ENCODE measurements at places on chromosomes 6 and 20. TPM values are rescaled to one million over a fixed set of nuclear protein-coding genes. Genes with fewer than 3 reads are reported as not detected.

DNA sequence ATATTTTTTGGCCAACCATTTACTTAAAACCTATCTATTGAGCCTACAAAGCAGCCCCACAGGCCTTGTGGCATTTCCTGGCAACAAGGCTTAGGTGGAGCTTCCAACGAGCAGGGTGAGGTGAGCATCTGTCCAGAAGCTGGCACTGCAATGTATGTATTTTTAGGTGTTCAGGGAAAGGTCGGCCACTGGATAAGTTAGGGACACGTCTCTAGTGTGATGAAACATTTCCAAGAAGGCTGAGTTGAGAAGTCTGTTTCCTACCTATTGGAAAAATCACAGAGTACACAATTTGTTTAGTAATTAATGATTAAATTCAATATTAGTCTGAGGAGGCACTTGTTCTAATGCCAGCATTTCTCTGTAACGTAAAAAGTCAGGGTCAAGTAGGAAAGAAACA, 17.8 kb upstream of the RCAN2 start:
- no peak for DNase-seq
- H3K4me1 ChIP-seq, result no peaks in the 10 kb centered on the region
- no peak overlapping the region for H3K4me3 ChIP-seq

DNA sequence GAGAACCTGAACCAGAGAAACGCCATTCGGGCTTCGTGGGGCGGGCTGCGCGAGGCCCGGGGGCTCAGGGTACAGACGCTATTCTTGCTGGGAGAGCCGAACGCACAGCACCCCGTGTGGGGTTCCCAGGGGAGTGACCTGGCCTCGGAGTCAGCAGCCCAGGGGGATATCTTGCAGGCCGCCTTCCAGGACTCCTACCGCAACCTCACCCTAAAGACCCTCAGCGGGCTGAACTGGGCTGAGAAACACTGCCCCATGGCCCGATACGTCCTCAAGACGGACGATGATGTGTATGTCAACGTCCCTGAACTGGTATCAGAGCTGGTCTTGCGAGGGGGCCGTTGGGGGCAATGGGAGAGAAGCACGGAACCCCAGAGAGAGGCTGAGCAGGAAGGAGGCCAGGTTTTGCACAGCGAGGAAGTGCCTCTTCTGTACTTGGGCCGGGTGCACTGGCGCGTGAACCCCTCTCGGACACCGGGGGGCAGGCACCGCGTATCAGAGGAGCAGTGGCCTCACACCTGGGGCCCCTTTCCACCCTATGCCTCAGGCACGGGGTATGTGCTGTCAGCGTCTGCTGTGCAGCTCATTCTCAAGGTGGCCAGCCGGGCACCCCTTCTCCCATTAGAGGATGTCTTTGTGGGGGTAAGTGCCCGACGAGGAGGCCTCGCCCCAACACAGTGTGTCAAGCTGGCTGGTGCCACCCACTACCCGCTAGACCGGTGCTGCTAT, 904 bp downstream of the B3GALT4 start:
- no peak for DNase-seq
- H3K27ac ChIP-seq, result peak overlapping the region; percentile 87
- H3K4me1 ChIP-seq, result peaks cover 36% of the 10 kb centered on the region

GRCh38 chr6:134686071-134686470, 263.8 kb downstream of the ALDH8A1 start:
- H3K4me3 ChIP-seq, result no peak overlapping the region
- no peak for DNase-seq
- H3K27me3 ChIP-seq, result no peaks in the 10 kb centered on the region
- no peak overlapping the region for H3K27ac ChIP-seq
- peaks cover 8% of the 10 kb centered on the region for H3K4me1 ChIP-seq

DNA sequence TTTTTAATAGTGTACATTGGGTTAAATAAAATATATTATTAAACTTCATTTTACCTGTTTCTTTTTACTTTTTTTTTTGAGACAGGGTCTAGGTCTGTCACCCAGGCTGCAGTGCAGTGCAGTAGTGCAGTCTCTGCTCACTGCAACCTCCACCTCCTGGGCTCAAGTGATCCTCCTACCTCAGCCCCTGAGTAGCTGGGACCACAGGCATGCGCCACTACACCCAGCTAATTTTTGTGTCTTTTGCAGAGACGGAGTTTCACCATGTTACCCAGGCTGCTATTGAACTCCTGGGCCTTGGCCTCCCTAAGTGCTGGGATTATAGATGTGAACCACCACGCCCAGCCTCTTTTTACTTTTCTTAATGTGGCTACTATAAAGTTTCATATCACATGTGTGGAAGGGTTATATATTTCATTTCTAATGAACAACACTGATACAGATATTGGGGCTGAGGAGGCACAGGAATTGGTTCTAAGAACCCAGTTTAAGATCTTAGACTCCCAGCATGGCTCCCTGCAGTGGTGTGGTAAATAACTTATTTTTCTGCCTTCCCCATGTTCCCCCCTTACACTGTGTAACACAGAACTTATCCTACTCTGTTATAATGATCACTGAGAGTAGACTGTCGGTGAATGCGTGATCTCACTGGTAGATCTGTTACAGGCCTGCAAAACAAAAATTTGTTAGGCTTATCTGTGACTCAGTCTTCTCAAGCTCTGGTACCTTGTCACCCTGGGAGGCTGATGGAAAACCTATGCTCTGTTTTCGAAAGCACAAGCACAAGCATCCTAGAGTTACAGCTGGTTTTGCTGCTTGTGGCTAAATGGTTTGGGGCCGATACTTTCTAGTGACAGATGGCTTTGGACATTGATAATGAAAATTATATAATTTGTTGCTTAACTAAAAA, 5.8 kb upstream of the ATXN1 start:
- no peak for DNase-seq
- H3K4me3 ChIP-seq, result no peak overlapping the region
- no peaks in the 10 kb centered on the region for H3K36me3 ChIP-seq

GRCh38 chr6:1187293-1188131, 124.4 kb upstream of the FOXQ1 start:
- no peaks in the 10 kb centered on the region for H3K27me3 ChIP-seq
- no peaks in the 10 kb centered on the region for H3K36me3 ChIP-seq
- H3K4me1 ChIP-seq, result no peaks in the 10 kb centered on the region

- no peaks in the 10 kb centered on the region for H3K36me3 ChIP-seq
- no peaks in the 10 kb centered on the region for H3K27me3 ChIP-seq
- H3K4me3 ChIP-seq, result no peak overlapping the region
- DNase-seq, result no peak
Observed at GRCh38 chr6:107689190-107689589, 134.9 kb downstream of the SCML4 start.

- no peak overlapping the region for H3K27ac ChIP-seq
- H3K4me1 ChIP-seq, result peaks cover 32% of the 10 kb centered on the region
- no peak for DNase-seq
- H3K27me3 ChIP-seq, result no peaks in the 10 kb centered on the region
- peaks cover 3% of the 10 kb centered on the region for H3K36me3 ChIP-seq
- H3K4me3 ChIP-seq, result no peak overlapping the region
Observed at GRCh38 chr20:36149469-36149868, 5.1 kb upstream of the EPB41L1 start.

- H3K36me3 ChIP-seq, result no peaks in the 10 kb centered on the region
- H3K27me3 ChIP-seq, result no peaks in the 10 kb centered on the region
- H3K27ac ChIP-seq, result no peak overlapping the region
- H3K4me1 ChIP-seq, result no peaks in the 10 kb centered on the region
Observed at GRCh38 chr6:2687456-2687855, 63.3 kb downstream of the MYLK4 start.

GRCh38 chr6:29995340-29995777, 53.0 kb downstream of the HLA-A start:
- H3K27ac ChIP-seq, result no peak overlapping the region
- no peak for DNase-seq
- H3K27me3 ChIP-seq, result no peaks in the 10 kb centered on the region
- H3K4me3 ChIP-seq, result no peak overlapping the region

DNA sequence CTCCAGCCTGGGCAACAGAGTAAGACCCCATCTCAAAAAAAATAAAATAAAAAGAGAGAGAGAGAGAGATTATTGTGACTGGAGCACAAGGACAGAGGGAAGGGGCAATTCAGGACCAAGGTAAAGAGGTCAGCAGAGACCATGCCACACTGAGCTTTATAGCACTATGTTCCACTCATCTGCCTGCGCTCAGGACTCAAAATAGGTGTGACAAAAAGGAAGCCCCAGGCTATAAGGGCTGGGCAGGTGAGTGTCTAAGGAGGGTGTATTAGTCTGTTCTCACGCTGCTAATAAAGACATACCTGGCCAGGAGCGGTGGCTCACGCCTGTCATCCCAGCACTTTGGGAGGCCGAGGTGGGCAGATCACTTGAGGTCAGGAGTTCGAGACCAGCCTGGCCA, 23.1 kb upstream of the SRSF6 start:
- H3K36me3 ChIP-seq, result no peaks in the 10 kb centered on the region
- no peak overlapping the region for H3K4me3 ChIP-seq
- no peaks in the 10 kb centered on the region for H3K27me3 ChIP-seq
- peaks cover 4% of the 10 kb centered on the region for H3K4me1 ChIP-seq
- DNase-seq, result no peak

DNA sequence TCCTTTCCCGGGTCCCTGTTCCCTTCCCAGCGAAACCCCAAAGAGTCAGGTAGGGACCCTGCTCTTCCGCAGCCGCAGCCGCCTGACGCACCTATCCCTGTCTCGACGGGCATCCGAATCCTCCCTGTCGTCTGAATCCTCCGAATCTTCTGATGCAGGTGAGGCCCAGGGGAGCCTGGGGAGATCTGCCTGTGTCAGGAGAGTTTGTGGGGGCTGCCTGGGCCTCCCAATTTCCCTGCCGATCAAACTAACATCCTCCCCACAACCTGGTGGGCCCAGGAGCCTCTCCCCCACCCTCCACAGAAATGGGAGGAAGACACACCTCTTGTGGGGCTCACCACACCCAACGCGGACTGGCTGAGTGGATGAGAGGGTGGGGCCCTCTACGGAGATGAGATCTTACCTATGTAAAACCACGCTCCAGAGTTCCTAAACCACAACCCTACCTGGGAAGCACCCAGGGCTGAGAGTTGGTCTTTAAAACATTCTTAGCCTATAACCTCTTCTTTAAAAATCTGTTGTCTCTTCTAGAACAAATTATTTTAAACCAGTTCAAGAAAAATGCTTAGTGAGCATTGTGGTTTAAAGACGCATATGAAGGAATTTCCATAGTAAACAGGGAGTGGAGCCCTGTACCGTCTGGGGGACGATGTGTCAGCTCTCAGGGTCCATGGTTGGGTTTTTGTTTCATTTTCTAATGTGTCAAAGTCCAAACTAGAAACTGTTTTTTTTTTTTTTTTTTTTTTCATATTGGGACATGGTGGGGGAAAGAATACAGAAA, 1.7 kb downstream of the CDC25B start:
- peaks cover 35% of the 10 kb centered on the region for H3K36me3 ChIP-seq
- DNase-seq, result no peak
- peaks cover 64% of the 10 kb centered on the region for H3K4me1 ChIP-seq
- no peaks in the 10 kb centered on the region for H3K27me3 ChIP-seq
- peak overlapping the region; percentile 40 for H3K4me3 ChIP-seq
- peak overlapping the region; percentile 18 for H3K27ac ChIP-seq

GRCh38 chr20:63471981-63472831, at the start of gene KCNQ2:
Gene KCNQ2, minus strand, starts transcription at chr20:63472655. Its CDS starts 192 bp downstream, at chr20:63472463.
- peaks cover 25% of the 10 kb centered on the region for H3K27me3 ChIP-seq
- no peak for DNase-seq
- peaks cover 70% of the 10 kb centered on the region for H3K4me1 ChIP-seq
- peak within 1 kb of the TSS; percentile 40 for H3K4me3 ChIP-seq
- H3K36me3 ChIP-seq, result peaks cover 24% of the 10 kb centered on the region

DNA sequence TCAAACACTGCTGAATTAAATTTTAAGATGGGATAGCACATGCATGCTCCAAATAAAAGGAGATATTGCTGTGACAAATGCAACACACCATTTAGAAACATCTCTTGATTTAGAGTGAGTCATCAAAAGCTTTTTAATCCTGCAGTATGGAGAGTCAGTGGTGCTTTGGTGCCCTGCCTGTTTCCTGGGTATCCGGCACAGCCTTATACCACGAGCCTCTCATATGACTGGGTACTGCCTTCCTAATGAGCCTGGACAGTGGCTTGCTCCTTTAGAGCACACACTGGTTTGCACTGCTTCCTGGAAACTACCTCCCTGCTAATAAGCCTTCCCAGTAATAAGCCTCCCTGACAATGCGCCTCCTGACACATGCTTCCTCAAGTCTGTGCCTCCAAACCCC, 65.3 kb upstream of the KCNK16 start:
- no peaks in the 10 kb centered on the region for H3K36me3 ChIP-seq
- peak overlapping the region; percentile 6 for H3K27ac ChIP-seq
- no peaks in the 10 kb centered on the region for H3K27me3 ChIP-seq

DNA sequence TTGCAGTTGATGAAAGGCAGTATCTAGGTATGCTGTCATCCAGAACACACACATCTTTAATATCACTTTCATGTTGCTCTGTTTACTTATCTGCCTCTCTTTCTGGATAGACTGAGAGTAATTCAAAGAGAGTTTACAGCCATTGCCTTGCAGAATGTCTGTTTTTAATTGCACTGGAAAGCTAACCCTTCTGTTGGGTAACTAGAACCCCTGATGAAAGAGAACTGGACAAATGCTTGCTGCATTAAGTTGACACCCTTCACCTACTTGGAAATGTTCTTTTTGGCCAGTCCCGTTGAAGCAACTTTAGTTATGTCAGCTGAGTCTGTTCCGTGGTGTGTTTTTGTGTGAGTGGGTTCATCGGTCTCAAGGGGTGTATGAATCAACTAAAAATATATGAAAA, 383.8 kb upstream of the CITED2 start:
- H3K4me3 ChIP-seq, result no peak overlapping the region
- no peak overlapping the region for H3K27ac ChIP-seq
- H3K36me3 ChIP-seq, result no peaks in the 10 kb centered on the region
- H3K4me1 ChIP-seq, result no peaks in the 10 kb centered on the region
- no peaks in the 10 kb centered on the region for H3K27me3 ChIP-seq

GRCh38 chr6:66496659-66497058, 789.6 kb upstream of the EYS start:
- no peaks in the 10 kb centered on the region for H3K36me3 ChIP-seq
- no peaks in the 10 kb centered on the region for H3K4me1 ChIP-seq
- H3K4me3 ChIP-seq, result no peak overlapping the region
- peak; percentile 8 for DNase-seq
- H3K27ac ChIP-seq, result no peak overlapping the region

DNA sequence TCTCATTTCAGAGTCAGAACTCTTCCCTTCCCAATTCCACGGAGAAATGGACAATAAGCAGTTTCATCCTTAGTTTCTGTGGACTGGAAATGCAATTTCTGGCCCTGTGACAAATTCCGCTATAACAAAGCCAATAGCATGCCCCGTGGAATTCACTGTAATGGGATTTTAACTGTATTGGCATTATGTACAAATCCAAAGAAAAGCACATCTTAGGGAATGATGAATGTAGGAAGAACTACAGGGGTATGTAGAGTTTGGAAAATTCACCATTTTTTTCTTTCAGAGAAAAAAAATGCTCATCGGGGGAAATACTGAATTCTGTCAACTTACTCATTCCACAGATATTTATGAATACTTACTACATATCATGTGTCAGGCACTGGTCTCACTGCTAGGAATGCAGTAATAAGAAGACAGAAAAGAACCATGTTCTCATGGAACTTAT, 43.5 kb downstream of the KIF6 start:
- H3K4me3 ChIP-seq, result no peak overlapping the region
- H3K27ac ChIP-seq, result no peak overlapping the region
- H3K4me1 ChIP-seq, result no peaks in the 10 kb centered on the region
- no peaks in the 10 kb centered on the region for H3K36me3 ChIP-seq

GPRC6A gene
- total RNA-seq, result not detected

TMEM74B gene
- 6.2 TPM for total RNA-seq

SPATA2 gene
- total RNA-seq, result 5.4 TPM

CDK19 gene
- 19.7 TPM for total RNA-seq

OOEP gene
- total RNA-seq, result 0.11 TPM

PTCRA gene
- total RNA-seq, result not detected

HLA-DQA2 gene
- not detected for total RNA-seq

MMP24OS gene
- 19.1 TPM for total RNA-seq

ZKSCAN3 gene
- 9.1 TPM for total RNA-seq

SLC24A3 gene
- 30.7 TPM for total RNA-seq

FANCE gene
- 6.1 TPM for total RNA-seq

ATF6B gene
- 20.4 TPM for total RNA-seq

STAU1 gene
- total RNA-seq, result 54.9 TPM

PIGT gene
- total RNA-seq, result 22.1 TPM

MOG gene
- 82.9 TPM for total RNA-seq
